Kidney capillary endothelial cell (primary cell): ENCODE measurements at places on chromosomes 11 and 22.

- no peak for DNase-seq
These were observed 9.2 kb upstream of the RBMXL2 start for GRCh38 chr11:7079545-7080135.

DNA sequence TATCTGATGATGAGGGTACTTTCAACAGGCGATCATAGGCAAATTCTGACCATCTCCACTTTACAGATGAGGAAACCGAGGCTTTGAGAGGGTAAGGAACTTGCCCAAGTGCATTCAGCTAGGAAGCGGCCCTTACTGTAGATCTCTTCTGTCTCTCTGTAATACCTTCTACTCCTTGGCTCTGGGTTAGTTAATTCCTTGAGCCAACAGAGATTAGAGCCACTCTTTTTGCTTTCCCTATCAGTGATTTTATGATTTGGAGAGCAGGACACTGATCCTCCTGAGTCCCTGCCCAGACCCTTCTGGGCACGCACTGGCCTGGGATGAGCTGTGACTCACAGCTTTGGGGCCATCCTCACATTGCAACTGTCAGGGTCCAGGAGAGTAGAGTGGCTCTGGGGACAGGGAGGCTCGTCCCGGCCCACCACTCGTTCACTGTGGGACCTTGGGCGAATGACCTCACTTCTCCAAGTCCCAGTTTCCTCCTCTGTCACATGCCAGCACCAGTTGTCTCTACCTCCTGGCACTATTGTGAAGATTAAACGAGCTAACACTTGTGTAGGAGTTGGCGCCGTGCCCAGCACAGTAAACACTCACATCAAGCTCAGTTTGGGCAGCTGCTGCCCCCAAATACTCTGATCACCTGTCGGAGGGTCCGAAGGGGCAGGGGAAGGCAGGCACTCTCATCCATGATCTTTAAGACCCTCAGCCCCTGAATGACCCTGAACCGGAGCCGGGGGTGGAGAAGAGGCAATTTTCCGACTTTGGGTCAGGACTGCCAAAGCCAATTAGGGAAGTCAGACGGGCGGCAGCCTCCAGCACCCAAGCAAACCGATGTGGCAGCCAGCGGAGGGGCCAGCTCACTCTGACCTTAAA is 235.0 kb downstream of the MIAT start:
- no peak for DNase-seq

GRCh38 chr11:103737037-103737622 is 299.3 kb upstream of the DDI1 start:
- no peak for DNase-seq

GRCh38 chr11:44577231-44577830 is 11.9 kb downstream of the CD82 start:
- no peak for DNase-seq

DNA sequence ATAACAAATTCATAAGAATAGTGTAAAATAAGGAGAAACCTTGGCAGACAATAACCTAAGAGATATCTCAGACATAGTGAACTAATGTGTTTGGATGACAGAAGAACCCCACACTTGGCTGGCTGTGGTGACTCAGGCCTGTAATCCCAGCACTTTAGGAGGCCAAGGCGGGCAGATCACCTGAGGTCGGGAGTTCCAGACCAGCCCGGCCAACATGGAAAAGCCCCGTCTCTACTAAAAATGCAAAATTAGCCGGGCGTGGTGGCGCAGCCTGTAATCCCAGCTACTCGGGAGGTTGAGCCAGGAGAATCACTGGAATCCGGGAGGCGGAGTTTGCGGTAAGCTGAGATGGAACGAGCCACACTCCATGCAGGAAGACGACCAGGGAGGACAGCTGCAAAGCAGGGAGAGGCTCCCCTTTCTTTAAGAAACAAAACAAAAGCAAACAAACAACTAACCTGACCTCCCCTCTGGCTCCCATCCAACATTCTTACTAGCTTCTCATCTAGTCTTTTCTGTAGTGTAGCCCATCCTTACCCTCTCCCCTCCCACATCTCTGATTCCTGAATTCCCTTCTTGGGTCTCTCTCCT is 84.2 kb downstream of the ZNF280B start:
- no peak for DNase-seq

GRCh38 chr11:69219991-69220390 is 64.3 kb downstream of the SMIM38 start:
- DNase-seq: no peak

GRCh38 chr11:3129181-3129590 is 35.9 kb downstream of the OSBPL5 start:
- DNase-seq: no peak

- DNase-seq: no peak
These were observed 239.3 kb downstream of the GRIK4 start for GRCh38 chr11:120750647-120751549.

DNA sequence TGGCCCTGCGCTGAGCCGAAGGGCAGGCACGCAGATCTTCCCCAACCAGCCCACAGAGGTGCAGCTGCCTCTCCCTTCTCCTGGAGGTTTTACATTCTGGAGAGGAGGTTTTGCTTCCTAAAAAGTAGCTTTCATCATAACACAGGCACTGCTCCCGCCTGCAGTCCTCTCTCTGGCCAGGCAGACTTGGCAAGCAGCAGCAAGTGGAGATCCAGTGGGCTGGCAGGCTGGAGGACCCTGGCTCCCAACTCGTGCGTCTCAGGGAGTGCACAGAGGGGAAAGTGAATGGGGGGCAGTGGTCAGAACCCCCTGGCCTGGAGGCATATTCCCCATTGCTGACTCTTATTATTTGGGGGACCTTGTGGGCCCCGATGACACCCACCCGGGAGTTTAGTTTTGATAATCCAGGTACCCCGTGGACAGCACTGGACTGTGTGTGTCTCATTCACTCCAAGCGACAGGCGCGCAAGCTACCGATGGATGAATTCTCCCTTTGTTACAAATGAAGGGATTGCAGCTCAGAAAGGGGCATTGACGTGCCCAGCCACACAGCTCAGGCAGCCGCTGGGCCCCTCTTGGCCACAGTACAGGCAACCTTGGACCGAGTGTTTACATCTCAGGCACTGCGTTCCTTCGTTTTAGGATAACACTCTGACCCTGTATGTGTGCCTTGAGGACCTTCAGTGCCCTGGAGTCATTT is 1223.9 kb downstream of the BRD1 start:
- DNase-seq: no peak

DNA sequence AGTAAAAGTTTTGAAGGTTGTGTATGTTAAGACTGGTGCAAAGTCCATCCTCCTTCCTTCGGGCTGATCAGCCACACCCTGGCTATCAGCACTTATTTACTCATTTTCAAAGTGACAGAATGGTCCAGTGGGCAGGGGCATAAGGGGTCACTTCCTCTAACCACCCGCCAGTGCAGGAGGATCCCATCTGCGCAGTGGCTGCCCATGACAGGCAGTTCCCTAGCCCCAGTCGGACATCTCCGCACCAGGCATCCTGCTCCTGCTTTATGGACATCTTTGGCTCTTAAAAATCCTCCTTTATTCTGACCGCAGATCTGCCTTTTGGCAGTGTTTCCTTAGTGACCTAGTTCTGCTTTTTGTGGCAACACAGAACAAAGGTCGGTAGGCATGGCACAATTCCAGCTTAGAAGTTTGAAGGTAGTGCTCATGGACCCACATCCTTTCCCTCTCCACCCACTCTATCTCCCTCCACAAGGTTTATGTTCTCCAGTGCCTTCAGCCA is 55.9 kb downstream of the BMAL1 start:
- no peak for DNase-seq

DNA sequence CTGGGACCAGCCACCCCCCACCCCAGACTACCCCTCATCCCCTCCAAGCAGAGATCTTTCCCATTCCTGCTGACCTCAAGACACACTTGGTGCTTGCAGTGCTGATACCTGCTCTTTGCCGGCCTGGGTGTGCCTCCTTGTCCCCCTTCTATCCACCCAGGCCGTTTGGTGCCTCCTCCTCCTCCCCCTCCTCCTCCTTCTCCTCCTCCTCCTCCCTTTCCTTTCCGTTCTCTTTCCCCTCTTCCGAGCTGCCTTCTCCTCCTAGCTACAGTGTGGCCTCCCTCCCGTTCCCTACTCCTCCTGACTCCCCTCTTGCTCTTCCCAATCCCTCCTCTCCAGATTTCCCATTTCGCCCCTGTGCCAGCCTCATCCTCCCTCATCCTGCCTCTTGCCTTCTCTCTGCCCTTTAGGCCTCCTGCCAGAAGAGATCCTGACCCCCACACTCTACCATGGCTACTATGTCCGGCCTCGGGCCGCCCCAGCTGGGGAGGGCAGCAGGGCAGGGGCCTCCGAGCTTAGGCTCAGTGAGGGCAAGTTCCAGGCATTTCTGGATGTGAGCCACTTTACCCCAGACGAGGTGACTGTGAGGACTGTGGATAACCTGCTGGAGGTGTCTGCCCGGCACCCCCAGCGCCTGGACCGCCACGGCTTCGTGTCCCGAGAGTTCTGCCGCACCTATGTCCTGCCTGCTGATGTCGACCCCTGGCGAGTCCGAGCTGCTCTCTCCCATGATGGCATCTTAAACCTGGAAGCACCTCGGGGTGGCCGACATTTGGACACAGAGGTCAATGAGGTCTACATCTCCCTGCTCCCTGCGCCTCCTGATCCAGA is 712 bp downstream of the HSPB2 start:
- no peak for DNase-seq

DNA sequence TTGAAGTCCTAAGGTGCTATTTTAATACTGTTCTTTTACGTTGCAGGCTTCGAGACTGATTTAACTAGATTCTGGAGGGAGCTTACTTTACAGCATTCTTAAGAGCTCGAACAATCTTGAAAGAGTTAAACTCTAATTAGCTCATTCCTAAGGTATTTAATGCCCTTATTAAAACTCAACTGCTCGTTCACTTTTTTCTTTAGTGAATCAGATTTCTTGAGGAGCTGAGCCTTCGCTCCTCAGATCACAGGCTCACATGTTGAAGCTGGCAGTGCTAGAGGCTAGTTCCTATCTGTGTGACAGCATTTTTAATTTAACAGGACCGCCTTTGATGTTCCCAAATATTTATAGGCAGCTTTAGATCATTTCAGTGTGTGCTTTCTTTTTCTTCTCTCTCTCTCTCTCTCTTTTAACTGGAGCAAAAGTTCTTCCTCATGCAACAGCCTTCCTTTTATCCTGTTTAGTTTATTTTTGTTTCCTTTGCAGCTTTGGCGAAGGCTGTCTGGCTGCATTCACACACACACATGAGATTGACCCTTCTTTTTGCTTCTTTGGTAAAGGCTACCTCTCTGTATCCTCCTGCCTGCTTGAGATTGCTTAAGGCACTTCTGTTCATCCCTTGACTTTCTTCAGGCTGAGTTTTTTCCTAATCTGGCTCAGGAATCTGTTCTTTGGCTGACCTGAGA is 21.0 kb downstream of the ZNRF3 start:
- no peak for DNase-seq

DNA sequence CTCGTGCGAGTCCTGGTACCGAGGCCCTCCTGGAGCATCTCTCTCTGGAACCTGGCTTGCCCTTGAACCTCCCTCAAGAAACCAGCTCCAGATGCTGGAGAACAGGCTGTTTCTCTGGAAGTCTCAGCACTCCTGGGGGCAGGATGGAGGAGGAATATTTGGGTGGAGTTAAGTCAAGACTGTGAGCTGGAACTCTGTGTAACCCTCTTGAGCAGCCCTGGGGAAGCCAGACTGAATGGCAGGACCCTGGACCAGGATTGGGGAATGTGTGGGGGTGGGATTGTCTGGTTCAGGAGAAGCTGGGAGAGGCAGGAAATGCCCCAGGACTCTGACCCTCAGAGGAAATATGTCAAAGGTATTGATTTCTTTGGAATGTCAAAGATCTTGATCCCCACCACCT is 7.7 kb downstream of the CREB3L1 start:
- DNase-seq: no peak

DNA sequence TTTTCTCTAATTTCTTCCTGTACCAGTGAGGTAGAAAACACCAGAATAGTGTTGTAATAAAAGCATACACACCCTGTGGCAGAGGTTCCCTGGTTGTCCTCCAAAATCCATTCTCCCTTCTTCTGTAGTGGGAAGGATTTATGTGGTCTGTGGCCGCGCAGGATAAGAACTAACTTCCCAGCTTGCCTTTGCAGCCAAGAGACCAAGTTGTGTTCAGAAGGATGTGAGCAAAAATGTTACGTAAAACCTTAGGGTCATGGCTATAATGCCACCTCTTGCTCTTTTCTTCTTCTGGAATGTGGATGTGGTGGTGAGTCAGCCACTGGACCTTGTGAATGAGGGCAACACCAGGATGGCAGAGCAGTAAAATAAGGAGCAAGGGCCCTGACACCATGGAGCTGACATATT is 28.4 kb downstream of the CCDC90B start:
- peak; percentile 39 for DNase-seq

DNA sequence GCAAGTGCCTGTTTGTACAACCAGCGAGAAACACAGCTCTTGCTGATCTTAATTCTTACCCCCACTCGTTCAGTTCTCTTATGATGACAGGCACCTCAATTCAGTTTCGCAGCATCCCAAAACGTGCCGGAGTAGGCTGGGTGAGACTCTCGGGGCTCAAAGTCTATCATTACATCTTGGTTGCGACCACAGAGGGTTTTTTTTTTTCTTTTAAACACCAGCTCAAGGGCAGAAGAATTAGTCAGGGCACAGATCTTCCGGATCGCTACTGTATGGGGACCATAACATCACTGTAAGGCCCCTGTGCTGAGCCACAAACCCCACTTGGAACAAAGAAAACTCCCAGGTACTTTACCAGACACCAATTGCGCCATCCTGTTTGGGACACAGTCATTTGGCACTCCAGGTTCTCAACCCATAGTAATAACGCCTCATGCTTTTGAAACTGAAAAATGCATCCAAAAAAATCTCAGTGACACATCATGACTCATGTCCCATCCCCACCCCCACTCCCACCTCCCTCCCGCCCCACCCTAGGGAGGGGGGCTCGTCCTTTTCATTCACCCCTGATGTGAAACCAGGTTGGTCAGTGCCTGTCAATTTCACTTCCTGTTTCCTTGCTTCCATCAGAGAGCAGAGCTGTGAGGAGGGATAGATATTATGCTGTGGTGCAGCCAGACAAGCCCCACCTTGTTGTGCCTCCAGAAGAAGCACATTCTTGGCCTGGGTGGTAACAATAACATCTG is 41.0 kb upstream of the CD5 start:
- no peak for DNase-seq

DNA sequence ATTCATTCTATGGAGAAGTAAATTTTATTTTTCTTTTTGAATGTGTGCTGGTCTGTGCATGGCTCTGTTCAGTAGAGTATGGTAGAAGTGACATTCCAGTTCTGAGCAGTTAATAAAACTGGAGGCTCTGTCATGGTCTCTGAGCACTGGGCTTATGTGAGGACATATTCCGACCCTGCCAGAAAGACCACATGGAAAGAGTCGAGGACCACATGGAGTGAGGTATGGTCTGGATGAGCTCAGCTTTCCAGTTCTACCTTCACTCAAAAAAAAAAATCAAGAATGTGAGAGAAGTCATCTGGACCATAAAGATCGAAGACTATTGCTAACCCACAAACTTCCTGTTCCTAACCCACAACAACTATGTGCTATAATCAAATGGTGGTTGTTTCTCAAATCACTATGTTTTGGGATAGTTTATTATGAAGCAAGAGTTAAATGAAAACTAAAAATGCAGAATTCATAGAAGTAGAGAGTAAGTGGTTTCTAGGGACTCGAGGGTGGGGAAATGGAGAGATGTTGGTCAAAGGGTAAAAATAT is 534.2 kb upstream of the ANO5 start:
- no peak for DNase-seq
